ENCODE measurements at places on chromosomes 13 and 19. TPM values are rescaled to one million over a fixed set of nuclear protein-coding genes. Genes with fewer than 3 reads are reported as not detected.

Gene MRPS12
- total RNA-seq = 60.6 TPM

Gene NOTCH3
- 33.1 TPM for total RNA-seq

Gene SCN1B
- 4.0 TPM for total RNA-seq

Gene ZIC2
- total RNA-seq = 0.32 TPM

Gene MATK
- not detected for total RNA-seq

Gene ZNF835
- not detected for total RNA-seq

Gene CYP2F1
- total RNA-seq = not detected

Gene ATP12A
- not detected for total RNA-seq

Gene ANO8
- 5.3 TPM for total RNA-seq

Gene ERICH4
- total RNA-seq = not detected

Gene OVOL3
- total RNA-seq = not detected

Gene PEAK3
- total RNA-seq = not detected

Gene GARIN5A
- not detected for total RNA-seq

Gene RPS15
- 1,442 TPM for total RNA-seq

Gene KLF2
- 15.2 TPM for total RNA-seq

Gene POU2F2
- total RNA-seq = 0.05 TPM

Gene KLK2
- total RNA-seq = not detected

Gene CFAP97D2
- 0.08 TPM for total RNA-seq
